Vagina (tissue), 2 donors: ENCODE measurements at places on chromosomes 3 and 15. TPM values are rescaled to one million over a fixed set of nuclear protein-coding genes. Genes with fewer than 3 reads are reported as not detected.

The C3orf85 gene
- not detected for total RNA-seq

The CACNA2D3 gene
- 17.2 TPM for total RNA-seq

The CAMK2N2 gene
- total RNA-seq, result not detected

The NPAP1 gene
- not detected for total RNA-seq

The GOLGA8S gene
- total RNA-seq, result not detected

The TIGIT gene
- total RNA-seq, result 8.6 TPM

The RAD54L2 gene
- 24.3 TPM for total RNA-seq

The MB21D2 gene
- 5.6 TPM for total RNA-seq

DNA sequence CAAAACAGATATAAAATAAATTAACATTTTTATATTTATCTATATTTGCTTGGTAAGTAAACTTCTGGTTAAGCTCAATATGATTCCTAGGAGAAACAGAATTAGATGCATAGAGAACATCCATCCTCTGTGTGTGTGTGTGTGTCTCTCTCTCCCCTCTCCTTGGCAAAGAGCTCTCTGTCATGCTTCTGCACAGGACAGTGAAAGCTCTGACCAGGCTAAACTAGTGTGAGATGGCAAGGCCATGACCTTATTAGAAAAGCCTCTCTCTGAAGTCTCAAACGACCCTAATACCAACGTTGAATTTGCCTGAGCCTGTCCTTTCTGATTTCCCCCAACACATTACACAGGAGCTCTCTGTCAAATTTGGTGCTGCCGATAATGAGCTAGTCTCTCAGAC, 746.0 kb downstream of the VGLL3 start:
- no peak for DNase-seq

- DNase-seq, result no peak
Observed at GRCh38 chr3:8443829-8444791, 57.5 kb upstream of the LMCD1 start.

GRCh38 chr15:97881346-97881965, 79.0 kb upstream of the ARRDC4 start:
- no peak for DNase-seq

- DNase-seq, result no peak
Observed at GRCh38 chr3:161101609-161102008, 3.5 kb downstream of the B3GALNT1 start.

- peak; percentile 56 for DNase-seq
Observed at GRCh38 chr3:157606011-157606851, 103.0 kb upstream of the VEPH1 start.

DNA sequence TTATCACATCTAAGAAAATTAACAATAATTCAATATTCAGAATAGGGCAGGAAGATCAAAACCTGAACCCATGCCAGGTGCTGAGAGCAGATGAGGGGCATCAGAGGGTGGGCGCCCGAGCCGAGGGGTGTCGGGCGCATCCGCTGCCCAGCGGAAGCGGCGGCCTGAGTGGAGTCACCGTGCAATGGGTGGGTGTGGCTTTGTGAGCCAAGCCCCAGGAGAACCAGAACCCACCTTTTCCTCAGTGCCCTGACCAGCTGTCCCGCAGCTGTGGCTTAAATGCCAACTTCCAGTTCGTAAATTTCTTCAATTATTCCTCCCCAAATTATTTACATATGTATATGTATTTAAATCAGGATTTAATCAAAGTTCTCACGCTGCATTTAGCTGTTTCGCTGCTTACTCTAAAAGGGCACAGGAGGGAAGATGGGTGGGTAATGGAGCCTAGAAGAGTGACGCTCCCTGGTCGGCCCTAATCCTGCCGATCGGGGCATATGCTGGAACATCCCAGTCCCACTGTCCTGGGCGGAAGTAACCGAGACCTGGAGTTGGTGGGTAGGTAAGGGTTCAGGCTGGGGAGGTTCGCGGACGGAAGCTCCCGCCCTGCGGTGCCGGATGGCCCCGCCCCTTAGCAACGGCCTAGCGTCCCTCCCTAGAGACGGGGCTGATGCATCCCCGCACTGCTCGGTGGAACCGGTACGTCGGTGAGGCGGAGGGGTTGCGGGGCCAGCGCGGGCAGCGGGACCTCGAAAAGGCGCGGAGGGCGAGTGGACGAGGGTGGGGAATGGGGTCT, 1.3 kb downstream of the DNAH1 start:
- DNase-seq, result no peak

DNA sequence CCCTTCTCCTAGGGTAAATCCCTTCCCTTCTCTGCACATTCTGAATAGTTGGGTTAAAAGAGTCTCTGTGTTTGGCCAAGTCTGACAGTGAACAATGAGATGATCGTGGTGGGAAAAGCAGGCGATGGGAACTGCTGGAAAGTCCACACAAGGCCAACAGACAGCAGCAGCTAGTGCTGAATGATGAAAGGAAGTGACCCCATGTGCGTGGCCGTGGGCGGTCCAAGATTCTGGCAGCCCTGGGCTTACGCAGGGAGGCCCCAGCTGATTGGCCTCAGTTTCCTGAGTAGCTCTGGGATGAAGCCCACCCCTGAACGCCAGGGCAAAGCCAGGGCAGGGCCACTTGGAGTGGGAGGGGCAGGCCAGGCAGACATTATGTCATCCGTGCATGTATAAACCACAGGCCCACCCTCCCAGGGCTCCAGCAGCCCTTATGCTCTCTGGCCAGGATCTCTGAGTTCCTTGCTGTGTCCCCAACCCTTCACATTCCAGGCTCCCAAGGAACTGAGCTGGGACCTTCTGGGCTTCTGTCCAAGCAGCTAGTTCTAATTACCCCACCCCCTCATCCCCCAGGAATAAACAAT, 57.8 kb downstream of the CDC25A start:
- no peak for DNase-seq

DNA sequence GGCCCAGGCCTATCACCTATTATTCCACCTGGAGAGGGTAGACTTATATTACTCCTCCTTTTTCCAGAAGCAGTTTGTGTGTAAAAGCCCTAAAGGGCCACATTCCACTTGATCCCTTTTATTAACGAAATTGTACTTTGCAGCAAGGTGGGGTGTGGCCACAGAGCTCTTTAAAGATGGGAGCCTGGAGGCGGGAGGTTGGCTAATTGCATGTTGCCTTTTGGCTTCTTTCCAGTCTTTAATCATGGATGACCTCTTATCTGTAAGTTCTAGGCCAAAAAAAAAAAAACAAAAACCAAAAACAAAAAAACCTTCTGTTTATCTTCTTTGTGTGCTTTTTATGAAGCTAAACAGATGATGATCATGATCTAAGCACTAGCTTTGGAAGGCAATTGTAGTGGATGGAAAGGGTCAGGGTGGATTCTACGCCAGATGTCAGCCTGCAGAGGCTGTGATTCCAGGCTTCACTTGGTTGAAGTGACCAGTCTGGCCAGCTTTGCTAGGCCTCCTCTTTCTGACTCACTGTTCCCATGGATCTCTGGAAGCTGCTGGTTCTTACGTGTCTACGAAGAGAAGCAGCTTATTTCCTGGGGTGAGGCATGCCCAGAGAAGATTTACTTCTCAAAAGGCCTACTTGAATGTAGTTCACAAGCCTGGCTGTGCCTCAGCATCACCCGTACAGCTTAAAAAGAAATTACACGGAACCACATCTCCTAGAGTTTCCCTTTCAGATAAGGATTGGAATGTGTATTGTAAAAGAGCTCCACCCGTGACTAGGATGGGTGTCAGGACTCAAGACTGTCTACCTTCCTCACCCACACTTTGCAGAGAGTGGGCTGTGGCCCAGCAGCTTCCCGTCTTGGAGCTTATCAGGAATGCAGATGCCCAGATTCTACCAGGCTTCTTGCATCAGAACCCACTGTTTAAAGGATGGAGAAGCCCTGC, 330.9 kb upstream of the C2CD4B start:
- peak; percentile 94 for DNase-seq

- DNase-seq, result no peak
Observed at GRCh38 chr3:106185949-106186348, 317.1 kb upstream of the CBLB start.

- no peak for DNase-seq
Observed at GRCh38 chr3:169686266-169686665, 22.8 kb upstream of the MECOM start.

- DNase-seq, result no peak
Observed at GRCh38 chr3:55891106-55891505, 404.0 kb upstream of the WNT5A start.

- DNase-seq, result no peak
Observed at GRCh38 chr3:82791241-82791640, 1029.8 kb upstream of the GBE1 start.

DNA sequence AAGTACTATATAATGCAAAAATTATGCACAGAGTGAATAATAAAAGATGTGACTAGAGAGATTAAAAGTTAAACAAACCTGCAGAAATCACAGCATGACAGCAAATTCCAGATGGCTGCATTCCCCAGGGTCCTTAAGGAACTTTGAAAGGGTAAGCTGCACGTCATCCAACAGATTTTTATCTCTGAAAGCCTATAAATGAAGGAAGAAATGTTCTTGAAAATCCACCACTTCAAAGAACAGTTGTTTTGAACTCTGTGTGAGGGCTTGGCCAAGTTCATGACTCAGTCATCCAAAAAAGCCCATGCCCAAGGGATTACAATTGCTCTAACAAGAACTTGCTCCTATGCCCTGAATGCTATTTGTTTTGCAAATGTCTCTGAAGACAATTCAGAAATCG, 603.6 kb downstream of the PLOD2 start:
- no peak for DNase-seq

DNA sequence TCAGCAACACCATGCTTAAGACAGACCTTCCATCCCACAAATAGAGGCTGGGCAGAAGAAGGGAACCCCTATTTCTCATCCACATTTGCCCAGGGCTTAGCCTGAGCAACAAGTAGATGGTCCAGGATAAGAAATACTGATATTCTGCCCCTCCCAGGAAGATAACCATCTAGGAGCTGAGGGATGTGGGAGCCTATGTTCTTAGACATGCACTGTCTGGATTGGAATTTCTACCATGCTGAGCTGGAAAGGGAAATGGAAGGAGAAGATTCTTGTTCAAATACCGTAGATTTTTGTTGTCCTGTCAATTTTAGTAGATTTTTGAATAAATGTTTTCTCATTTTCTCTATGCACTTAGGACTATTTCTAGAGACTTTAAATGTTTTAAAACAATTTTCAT, 450.7 kb upstream of the SEMA6D start:
- no peak for DNase-seq

DNA sequence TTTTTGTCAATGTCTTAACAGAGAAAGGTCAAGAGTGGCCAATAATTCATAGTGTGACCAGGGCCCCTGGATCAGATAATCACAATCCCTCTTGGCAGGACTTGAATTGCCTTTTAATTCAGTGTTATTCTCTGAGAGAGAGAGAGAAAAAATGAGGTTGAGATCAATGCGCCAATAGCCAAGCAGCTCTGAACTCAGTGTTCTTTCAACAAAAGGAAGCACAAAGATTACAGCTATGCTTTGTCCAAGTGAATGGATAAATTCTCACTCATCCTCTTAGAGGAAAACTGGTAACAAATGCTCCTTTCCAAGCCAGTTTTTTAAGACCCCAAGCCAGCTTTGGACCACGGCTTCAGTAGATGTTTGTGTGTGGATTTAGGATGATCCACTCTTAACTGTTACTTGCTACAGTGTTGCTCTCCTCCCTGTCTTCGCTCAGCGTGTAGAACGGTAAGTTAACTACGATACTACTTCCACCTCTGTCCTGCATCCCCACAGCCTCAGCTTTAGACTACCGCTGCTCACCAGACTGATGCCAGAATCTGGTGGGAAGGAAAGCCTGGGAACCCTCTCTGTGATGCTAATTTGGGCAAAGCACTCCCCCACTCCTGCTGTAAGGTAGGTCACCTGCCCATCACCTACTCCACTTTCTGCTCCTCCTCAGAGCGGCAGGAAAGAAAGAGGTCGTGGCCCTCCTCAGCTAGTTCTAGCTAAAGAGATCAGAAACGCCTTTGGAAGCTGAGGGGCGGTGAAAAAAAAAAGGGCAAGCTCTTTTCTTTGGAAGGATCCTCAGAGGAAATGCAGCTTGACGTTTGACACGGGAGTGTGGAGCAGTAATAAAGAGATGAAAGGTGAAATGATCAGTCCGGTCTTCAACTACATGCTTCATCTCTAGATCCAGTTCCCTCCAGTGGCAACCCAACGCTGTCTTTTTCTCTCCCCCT, 46.8 kb upstream of the LPP start:
- DNase-seq, result no peak

GRCh38 chr15:94265982-94266381, 34.6 kb downstream of the MCTP2 start:
- no peak for DNase-seq

- no peak for DNase-seq
Observed at GRCh38 chr15:36970522-36970921, 129.8 kb downstream of the MEIS2 start.

DNA sequence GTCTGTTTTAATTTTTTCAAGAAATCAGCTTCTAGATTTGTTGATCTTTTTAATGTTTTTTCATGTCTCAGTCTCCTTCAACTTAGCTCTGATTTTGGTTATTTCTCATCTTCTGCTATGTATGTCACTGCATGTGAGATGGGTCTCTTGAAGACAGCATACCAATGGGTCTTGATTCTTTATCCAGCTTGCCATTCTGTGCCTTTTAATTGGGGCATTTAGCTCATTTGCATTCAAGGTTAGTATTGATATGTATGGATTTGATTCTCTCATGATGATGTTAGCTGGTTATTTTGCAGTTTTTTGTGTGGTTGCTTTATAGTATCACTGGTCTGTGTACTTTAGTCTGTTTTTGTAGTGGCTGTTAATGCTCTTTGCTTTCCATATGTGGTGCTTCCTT, 39.4 kb downstream of the CEP63 start:
- no peak for DNase-seq

DNA sequence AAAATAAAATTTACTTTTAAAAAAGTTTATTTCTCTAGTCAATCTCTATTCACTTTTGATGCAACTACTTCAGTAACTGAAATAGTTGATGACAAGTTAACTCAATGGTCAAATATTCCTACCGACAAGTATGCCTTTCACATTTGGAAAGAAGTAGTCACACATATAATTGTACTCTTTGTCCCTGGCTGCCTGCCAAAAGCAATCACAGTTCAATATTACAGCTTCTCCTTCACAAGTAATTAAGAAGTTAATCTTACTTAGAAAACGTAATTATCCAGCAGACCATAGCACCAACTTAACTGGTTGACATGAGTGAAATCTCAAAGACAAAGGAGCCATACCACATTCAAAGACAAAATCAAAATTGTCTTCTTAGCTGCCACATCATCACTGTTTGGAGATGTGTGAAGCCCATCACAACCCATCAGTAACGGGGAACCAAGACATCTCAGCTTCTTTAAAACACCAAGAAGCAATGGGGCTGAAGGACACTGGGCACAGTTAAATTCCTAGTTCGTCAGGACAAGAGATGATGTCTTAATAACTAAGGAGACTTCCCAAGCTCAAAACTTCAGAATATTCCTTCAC, 86.1 kb downstream of the PLCH1 start:
- no peak for DNase-seq
